HCT116 (cell line): ENCODE measurements at places on chromosomes 5 and 9. TPM values are rescaled to one million over a fixed set of nuclear protein-coding genes. Genes with fewer than 3 reads are reported as not detected.
A peak's percentile ranks its signal among the peaks of the same experiment; 100 is the strongest.

DNA sequence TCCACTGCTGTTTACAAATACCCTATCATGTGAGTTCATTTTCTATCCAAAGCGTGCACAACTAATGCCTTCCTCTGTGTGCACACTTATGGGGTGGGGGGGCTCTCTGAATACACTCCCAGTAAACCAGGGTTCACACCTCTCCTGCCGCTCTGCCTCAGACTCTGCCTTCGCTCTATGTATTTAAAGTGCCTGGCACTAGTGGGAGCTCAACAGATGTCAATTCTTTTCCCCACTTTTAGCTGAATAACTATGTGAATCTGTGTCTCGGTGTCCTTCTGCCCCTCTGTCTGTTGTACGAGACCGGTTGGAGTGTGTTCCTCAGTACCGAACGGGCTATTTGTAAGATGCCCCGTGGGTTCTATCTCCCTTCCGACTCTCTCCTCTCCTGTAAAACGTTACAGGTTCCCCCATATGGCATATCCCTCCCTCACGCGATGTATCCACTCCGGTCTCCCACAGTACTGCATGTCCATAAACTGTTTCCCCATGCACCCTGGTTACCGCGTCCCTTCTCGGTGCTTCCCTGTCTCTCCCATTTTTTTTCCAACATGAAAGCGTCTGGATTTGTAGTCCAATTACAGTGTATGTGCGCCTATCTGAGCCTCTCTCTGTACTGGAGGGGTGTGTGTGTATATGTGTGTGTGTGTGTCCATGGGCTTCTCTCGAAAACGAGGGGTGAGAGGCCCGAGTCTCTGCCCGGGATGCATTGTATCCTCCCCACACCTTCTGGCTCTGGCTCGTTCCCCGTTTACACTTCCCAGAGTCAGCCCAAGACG is 1.6 kb downstream of the ELL2 start:
- no peaks in the 10 kb centered on the region for H3K36me3 ChIP-seq
- H3K27ac ChIP-seq: peak overlapping the region; percentile 84; the same call in 1 of the 2 replicates
- H3K27me3 ChIP-seq: no peaks in the 10 kb centered on the region
- peak overlapping the region; percentile 84 for H3K4me3 ChIP-seq
- H3K4me1 ChIP-seq: peaks cover 21% of the 10 kb centered on the region
- DNase-seq: no peak

DNA sequence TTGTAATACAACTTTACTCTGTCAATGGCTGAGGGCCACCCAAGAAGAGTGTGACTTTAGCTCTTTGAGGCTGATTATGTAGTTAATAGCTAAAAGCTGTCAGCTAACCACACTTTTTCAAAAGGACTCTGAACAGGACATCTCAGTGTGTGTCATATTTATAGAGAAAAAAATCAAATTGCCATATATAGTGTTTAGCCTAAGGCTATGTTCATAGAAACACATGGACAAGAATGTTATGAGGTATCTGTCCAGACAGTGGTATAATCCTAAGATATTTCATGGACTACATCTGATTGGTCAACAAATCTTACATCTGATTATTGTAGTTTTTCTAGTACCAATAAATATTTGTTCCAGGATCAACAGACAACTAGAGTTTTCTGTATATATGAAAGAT is 42.1 kb upstream of the CDH18 start:
- H3K4me1 ChIP-seq: no peaks in the 10 kb centered on the region
- H3K27me3 ChIP-seq: no peaks in the 10 kb centered on the region
- no peaks in the 10 kb centered on the region for H3K36me3 ChIP-seq
- no peak overlapping the region for H3K4me3 ChIP-seq
- DNase-seq: no peak

The GRIN3A gene
- not detected for total RNA-seq

GRCh38 chr9:110447476-110447875 is 109.8 kb upstream of the TXNDC8 start:
- DNase-seq: no peak
- no peak overlapping the region for H3K4me3 ChIP-seq
- no peak overlapping the region for H3K27ac ChIP-seq

GRCh38 chr5:133669472-133669871 is 57.1 kb upstream of the FSTL4 start:
- H3K4me1 ChIP-seq: peaks cover 3% of the 10 kb centered on the region
- no peak overlapping the region for H3K4me3 ChIP-seq
- DNase-seq: no peak
- H3K27ac ChIP-seq: no peak overlapping the region
- H3K36me3 ChIP-seq: no peaks in the 10 kb centered on the region

- H3K4me3 ChIP-seq: no peak overlapping the region
- peak; percentile 41 for DNase-seq
- H3K36me3 ChIP-seq: 0 out of 2 replicates have a peak, but pooled peaks cover under 1% of the 10 kb centered on the region
- no peaks in the 10 kb centered on the region for H3K27me3 ChIP-seq
- peaks cover 11% of the 10 kb centered on the region for H3K4me1 ChIP-seq
Measured at GRCh38 chr9:15513335-15513734, 2.6 kb upstream of the PSIP1 start.

DNA sequence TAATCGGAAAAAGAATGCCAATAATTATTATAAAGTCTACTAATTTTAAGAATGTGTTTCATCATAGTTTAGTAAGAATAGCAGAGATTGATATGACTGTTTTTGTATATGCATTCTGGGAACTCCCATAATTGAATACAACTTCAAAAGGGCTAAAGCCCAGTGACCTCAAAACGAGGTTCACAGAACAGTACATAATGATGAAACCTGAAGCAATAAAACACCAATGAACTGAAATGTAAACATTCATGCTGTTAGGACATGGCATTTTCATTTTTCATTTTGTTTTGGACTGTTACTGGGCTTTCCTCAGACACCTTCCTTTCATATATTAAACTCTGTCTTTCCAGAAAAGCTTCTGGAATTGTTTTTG is 684 bp upstream of the JMY start:
- no peaks in the 10 kb centered on the region for H3K27me3 ChIP-seq
- H3K4me3 ChIP-seq: peak overlapping the region; percentile 76
- peak overlapping the region; percentile 77 for H3K27ac ChIP-seq
- no peak for DNase-seq

DNA sequence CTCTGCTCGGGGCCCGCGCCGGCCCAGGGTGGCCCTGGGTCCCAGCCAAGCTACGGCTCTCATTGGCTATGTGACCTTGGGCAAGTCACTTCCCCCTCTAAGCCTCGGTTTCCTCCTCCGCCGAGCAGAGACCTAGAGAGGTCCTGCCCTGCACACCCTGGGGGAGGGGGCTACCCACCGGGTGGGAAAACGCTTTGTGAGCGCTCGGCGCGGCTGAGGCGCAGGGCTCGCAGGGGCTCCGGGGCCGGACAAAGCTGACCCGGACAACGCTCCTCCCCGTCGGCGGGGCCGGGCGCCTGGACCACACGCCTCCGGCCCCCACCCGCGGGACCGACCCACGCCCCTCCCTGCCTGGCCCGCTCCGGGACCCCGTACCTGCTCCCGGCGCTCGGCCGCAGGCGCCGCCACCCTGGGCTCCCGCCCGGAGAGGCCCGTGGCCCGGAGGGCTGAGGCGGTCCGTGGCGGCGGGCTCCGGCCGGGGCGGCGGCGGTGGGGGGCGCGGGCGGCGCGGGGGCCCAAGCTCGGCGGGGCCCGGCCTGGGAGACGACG is 85.7 kb upstream of the MELK start:
- H3K36me3 ChIP-seq: no peaks in the 10 kb centered on the region
- H3K27me3 ChIP-seq: no peaks in the 10 kb centered on the region
- peaks cover 24% of the 10 kb centered on the region for H3K4me1 ChIP-seq
- no peak for DNase-seq

DNA sequence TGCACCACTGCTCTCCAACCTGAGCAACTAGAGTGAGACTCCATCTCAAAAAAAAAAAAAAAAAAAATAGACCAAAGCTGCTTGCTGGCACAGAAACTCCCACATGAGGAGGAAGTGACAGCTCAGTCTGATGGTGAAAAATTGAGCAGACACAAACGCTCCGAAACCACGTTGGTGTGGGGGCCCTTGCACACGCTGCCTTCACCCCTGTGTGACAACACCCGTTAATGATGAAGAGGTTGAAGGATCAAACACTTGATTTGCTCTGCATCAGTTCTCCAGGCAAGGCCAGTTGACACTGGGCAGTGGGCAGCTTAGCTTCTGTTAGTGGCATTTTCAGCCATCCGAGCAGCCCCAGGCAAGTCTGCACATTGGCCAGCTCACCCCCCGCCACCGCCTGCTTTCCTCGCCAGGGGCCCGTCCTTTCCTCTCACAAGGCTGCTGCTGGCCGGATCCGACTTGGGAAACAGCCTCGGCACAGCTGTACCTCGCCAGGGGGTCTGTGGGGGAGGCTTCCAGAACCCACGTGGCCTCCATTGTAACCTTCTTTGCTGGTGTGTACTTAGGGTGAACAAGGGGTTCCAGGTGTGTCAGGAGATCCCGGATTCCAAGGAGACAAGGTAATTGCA is 79.8 kb downstream of the COL27A1 start:
- no peak overlapping the region for H3K27ac ChIP-seq

DNA sequence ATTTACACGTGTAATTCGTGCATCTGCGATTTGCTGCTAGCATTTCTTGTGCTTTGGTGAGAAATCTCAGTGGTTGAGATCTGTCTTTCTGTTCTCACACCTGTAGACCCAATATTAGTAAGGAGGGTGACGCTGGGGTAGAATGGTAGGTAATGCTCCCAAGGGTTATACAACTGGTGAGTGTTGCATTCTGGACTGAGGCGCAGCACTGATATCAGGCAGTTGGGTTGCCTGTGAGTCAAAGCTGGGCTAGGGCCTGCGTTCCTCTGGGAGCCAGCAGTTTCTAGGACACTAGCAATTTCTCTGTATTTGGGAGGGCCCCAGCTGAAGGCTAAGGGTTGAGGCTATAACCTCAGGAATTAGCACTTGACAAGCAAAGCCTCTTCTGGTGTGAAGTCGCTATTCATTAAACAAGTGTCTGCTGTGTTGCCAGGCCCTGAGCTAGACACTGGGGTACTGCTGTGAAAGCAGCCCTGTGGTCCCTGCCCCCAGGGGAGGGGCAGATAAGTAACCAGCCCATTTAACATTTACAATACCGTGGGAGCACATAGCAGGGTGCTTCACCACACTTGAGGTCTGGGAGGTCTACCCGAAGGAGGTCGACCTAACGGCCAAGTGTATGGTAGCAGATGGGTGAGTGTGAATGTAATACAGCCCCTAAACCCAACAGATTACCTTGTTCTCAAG is 28.7 kb downstream of the LARP1 start:
- H3K4me3 ChIP-seq: no peak overlapping the region
- no peak for DNase-seq
- peaks cover 4% of the 10 kb centered on the region; the same call in 1 of the 2 replicates for H3K4me1 ChIP-seq
- no peaks in the 10 kb centered on the region for H3K27me3 ChIP-seq
- no peaks in the 10 kb centered on the region for H3K36me3 ChIP-seq

DNA sequence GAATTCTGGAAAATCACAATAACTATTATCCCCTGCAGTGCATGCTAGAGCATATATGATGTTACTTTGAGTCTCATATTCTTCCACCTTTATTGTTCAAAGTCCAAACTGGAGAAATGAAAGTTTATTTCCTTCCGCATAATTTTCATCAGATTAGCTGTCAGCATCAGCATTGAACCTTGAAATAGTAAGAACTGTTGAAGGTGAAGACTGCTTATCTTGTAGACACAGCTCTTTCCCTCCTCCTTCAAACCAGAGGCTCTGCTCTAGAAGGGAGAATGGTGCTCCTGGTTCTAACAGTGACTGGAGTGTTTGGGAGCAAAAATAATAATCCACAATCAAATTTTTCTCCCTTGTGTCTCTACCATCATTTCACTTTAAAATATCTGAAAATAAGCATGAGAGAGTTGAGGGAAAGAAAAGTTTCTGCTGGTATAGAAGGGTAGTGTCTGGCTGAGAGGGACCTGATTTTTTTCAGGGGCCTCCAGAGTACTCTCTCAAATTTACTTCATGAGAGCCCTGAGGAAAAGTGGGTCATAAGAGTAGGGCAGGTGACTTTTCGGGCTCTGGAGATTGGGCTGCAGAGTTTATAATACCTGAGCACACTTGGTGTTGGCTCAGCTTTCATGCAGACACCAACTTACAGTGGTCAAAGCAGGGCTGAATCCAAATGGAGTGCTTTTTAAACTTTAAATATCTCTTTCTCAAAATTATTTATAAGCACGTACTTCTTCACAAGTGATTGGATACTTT is 170.4 kb downstream of the ZDHHC21 start:
- H3K4me3 ChIP-seq: no peak overlapping the region
- no peaks in the 10 kb centered on the region for H3K36me3 ChIP-seq
- no peak overlapping the region for H3K27ac ChIP-seq
- no peaks in the 10 kb centered on the region for H3K4me1 ChIP-seq
- H3K27me3 ChIP-seq: peaks cover 14% of the 10 kb centered on the region

The SLC45A2 gene
- total RNA-seq: not detected

- H3K27ac ChIP-seq: no peak overlapping the region
- DNase-seq: peak; percentile 22
Measured at GRCh38 chr5:38922199-38922598, 76.4 kb downstream of the OSMR start.

The CFAP77 gene
- 0.98 TPM for total RNA-seq

DNA sequence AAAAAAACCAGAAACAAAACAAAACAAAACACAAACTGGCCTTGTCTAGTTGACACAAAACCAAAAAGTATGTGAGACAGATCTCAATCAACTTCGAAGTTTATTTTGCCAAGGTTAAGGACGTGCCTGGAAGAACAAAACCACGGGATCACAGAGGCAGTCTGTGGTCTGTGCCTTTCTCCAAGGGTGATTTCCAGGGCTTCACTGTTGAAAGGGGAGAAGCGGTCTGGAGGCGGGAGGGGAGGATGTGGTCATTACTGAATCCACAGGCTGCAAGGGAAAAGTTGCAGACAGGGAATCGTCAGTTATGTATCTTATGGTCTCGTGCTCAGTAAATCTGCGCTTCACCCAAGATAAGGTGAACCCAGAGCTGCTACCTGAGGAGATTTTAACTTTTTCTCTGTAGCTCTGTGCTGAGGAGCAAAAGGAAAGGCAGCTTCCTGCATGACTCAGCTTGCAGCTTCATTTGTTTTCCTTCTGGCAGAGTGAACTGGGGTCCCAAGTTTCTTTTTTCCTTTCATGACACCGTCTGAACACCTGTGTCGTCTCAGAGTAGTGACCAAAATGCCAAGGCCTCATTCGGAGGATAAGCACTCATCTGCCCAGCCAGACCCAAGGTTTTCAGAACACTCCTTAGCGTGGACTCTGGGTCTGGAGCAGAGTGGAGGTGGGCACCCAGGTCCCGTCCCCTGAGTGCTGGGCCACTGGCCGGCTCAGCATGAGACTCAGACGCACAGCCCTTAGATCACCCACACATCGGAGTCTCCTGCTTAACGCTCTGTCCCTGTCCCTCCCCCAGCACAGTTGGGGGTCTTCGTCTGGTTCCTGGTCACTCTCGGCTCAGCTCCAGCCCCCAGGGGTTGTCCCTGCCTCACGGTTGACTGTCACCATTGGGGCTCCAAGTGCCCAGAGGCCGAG is 25.9 kb downstream of the ROPN1L start:
- no peaks in the 10 kb centered on the region for H3K27me3 ChIP-seq
- H3K4me1 ChIP-seq: peaks cover 10% of the 10 kb centered on the region
- DNase-seq: no peak

DNA sequence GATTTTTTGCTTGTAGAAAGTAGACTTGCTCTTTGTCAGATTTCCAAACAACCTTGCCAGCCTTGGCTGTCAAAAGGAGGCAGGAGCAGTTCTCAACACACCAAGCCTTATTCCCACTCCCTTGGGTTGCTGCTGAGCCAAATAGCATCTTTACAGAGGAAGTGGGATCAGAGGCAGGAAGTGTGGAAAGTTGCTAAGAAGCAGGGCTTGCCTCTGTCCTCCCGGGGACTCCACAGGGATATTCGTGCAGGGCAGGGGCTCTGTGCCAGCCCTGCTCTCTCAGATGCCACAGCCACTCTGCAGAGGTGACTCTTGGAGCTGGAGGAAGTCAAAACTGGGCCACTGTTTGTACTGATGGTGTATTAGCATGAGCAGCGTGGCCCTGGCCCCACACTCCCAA is 24.3 kb downstream of the PTPDC1 start:
- H3K27me3 ChIP-seq: no peaks in the 10 kb centered on the region
- no peak overlapping the region for H3K27ac ChIP-seq
- no peak overlapping the region for H3K4me3 ChIP-seq
- DNase-seq: no peak
- H3K36me3 ChIP-seq: no peaks in the 10 kb centered on the region
